ENCODE measurements at places on chromosomes 13 and 19. TPM values are rescaled to one million over a fixed set of nuclear protein-coding genes. Genes with fewer than 3 reads are reported as not detected.

GJB2 gene
- not detected for total RNA-seq

SYT5 gene
- 3.3 TPM for total RNA-seq

CEACAM7 gene
- not detected for total RNA-seq

MBD3L3 gene
- not detected for total RNA-seq

ALG11 gene
- total RNA-seq, result 15.0 TPM
